IMR-90 (cell line): ENCODE measurements at places on chromosomes 13 and 19. TPM values are rescaled to one million over a fixed set of nuclear protein-coding genes. Genes with fewer than 3 reads are reported as not detected.

The SGCG gene
- under 0.01 TPM in 1 of 2 replicates, not detected in the other for total RNA-seq

The RPL18 gene
- 1,909 and 2,552 TPM in 2 replicates for total RNA-seq

The PRODH2 gene
- not detected in 2 replicates for total RNA-seq

The IL17D gene
- 0.56 and 0.72 TPM in 2 replicates for total RNA-seq

The ZNF536 gene
- total RNA-seq, result not detected in 2 replicates

The PLPP2 gene
- 2.3 and 2.8 TPM in 2 replicates for total RNA-seq
